ENCODE measurements at places on chromosomes 7 and 10.

GRCh38 chr10:87659571-87660483 lies at the start of gene PAPSS2:
Gene PAPSS2, plus strand, starts transcription at chr10:87659878. Its CDS starts 104 bp downstream, at chr10:87659982.
- peak; percentile 28 for DNase-seq

GRCh38 chr10:51000164-51000563 lies 74.1 kb upstream of the PRKG1 start:
- DNase-seq: no peak

- peak; percentile 23 for DNase-seq
Observed at GRCh38 chr10:58384095-58384494, 1.1 kb upstream of the TFAM start.

DNA sequence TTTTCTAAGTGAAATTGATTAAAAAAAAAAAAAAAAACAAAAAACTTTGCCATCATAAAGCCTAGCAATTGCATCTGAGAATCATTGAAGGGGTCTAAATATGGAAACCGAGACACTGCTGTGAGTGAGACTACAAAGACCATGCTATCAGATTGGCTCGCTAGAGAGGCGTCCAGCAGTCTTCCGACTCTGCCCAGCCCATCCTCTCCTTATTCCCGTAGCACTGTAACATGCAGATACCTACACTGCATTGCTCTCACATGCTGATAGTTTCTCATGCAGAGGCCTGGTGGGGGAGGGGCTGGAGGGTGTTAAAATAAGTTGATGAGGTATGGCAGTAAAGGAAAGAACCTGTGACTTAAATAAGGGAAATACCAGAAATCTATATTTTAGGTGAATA lies 130.7 kb downstream of the NRF1 start:
- DNase-seq: peak; percentile 12

GRCh38 chr10:124012991-124013390 lies 80.4 kb downstream of the CHST15 start:
- DNase-seq: no peak

DNA sequence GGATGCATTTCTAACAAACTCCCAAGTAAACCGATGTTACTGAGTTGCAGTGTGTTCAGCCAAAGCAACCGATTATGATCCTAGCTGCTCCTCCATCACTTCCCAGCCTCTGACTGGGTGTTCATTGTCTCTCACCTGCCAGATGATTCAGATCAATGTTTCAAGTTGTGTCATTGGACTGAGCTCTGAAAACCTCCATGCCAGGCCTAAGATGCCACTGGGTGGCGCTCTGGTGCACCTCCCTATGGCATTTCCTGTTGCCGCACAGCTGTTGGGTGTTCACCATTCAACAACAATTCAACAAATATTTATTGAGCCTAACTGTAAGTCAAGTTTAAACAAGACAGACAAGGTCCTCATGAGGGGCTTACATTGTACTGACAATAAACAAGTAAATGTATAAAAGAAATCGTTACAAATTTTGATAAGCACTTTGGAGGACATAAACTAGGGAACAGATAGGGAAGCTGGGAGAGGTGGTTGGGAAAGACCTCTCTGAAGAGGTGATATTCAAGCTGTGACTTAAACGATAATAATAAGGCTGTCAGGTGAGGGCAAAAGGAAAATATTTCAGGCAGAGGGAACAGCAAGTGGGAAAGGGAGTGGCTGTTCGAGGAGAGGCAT lies 22.8 kb downstream of the RGR start:
- DNase-seq: peak; percentile 89

GRCh38 chr7:47587976-47588375 lies 6.1 kb upstream of the TNS3 start:
- DNase-seq: no peak

DNA sequence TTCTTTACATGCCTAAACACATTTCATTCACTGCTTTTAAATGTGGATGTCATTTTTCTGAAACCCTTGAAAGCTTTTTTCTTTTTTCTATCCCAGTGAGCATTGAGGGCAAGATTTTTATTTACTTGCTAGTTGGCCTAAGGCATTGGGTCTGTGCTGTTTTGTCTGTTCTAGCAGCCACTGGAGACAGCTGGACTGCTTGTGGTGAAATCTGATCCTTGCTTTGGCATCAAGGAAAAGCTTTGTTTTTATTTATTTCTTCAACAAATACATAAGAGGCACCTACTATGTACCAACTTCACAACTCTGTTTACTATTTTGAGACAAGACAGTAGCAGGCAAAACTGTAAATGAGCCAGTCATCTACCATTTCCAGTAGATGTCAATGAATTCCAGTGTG lies 28.4 kb upstream of the PDLIM1 start:
- DNase-seq: no peak

GRCh38 chr10:132543916-132544743 lies 6.5 kb downstream of the INPP5A start:
- DNase-seq: no peak

DNA sequence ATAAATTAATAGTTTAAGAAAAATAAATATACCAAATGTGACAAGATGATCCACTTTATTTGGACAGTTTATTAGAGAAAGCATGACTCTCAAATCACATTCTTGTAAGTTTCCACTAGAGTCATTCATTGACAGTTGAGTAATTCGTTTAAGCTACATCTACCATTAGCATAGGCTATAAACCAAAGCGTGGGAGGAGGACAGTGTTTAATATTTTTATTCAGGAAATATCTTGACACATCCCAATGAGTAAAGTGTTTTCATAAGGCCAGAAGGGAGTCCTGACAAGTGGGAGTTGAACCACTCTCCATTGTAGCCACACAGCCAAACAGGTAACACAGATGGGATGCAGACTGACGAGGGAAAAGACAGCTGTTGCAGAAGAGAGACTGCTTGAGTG lies 386.5 kb upstream of the SEMA3D start:
- peak; percentile 7 for DNase-seq

GRCh38 chr7:47502240-47502877 lies 79.6 kb downstream of the TNS3 start:
- DNase-seq: no peak

GRCh38 chr7:39741942-39742623 lies 118.7 kb downstream of the RALA start:
- no peak for DNase-seq

DNA sequence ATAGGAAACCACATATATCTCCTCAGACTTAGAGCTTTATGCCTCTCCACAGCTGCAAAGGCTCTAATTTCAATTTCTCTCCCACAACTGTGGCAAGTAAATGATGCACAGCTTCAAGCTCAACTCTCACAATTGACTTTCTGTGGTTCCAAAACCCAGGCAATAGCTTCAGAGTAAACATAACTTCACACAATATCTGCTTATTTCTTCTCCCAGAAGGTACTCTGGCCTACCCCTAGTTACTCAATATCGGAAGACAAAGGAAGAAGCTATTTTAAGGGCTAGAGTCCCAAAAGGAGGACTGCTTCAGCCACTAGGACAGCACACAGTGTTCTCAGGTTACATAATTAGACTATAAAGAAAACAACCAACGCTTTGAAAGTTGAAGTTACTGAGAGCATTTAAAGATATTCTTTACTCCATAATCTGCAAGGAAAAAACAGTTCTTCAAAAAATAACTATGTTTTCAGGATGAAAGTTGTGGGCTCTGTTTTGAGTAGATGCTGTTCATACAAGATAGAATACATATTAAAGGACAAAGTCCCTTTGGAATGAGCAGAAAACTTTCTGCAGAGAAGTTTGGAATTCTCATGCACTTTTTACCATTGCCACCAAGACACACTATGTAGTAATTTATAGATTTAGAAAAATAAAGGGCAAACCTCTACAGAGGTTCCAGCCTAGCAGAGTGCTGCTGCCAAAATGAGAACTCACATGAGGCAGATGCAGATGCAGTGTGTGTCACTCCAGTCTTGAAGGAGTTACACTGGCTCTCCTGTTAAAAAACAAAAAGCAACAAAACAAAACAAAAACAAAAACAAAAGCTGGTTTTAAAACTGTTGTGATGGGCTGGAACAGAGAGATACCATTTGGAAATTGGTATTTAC lies 81.8 kb downstream of the NT5C2 start:
- peak; percentile 24 for DNase-seq
